ENCODE measurements at places on chromosomes 1 and 21. TPM values are rescaled to one million over a fixed set of nuclear protein-coding genes. Genes with fewer than 3 reads are reported as not detected.

DNA sequence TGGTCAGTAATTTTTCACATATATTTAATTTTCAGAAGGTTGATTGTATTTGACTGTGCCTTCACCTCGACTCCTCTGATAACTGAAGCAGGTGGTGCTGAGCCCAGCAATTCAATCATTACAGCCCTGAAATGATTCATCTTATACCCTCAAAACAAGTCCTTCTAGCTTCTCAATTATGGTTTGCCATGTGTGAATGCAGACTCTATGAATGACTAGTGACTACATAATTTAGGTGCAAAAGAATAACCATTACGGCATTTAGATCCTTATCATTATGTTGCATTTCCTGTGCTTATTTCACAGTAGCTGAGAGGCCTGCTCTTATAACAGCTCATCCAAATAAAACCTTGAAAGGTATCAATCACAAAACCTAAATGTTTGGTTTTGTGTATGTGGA is 54.0 kb upstream of the COL11A1 start:
- no peak overlapping the region for H3K4me3 ChIP-seq
- no peaks in the 10 kb centered on the region for H3K27me3 ChIP-seq
- no peaks in the 10 kb centered on the region for H3K36me3 ChIP-seq
- H3K27ac ChIP-seq: no peak overlapping the region
- 0 out of 2 replicates have a peak, but pooled peaks cover 4% of the 10 kb centered on the region for H3K4me1 ChIP-seq

The HCRTR1 gene
- 0.13 TPM for total RNA-seq

DNA sequence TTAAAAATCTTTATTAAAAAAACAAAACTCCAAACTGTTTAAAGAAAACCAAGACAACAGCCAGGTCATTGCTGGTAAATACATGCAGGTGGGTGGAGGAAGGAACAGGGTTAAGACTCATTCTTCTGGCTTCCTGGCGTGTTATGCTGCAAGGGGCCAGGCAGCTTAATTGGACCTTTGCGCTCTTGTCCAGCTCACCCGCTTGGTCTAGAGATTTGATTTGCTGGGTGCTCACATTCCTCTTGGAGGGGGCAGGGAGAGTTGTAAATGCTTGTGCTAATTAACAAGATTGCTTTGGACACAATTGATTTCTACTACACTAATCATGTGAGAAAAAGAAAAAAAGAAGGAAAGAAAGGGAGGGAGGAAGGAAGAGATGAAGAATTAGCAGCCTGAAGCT is 10.5 kb downstream of the CEP104 start:
- peaks cover 23% of the 10 kb centered on the region for H3K36me3 ChIP-seq
- DNase-seq: no peak
- H3K4me1 ChIP-seq: no peaks in the 10 kb centered on the region
- no peak overlapping the region for H3K27ac ChIP-seq

The GCSAML gene
- not detected for total RNA-seq

GRCh38 chr1:168179438-168180147 is 831 bp downstream of the TIPRL start:
- no peak overlapping the region for H3K4me3 ChIP-seq
- peaks cover 7% of the 10 kb centered on the region for H3K4me1 ChIP-seq
- no peaks in the 10 kb centered on the region for H3K27me3 ChIP-seq
- DNase-seq: no peak
- H3K27ac ChIP-seq: no peak overlapping the region
- H3K36me3 ChIP-seq: no peaks in the 10 kb centered on the region

The VHLL gene
- not detected for total RNA-seq

- no peaks in the 10 kb centered on the region for H3K4me1 ChIP-seq
- H3K36me3 ChIP-seq: no peaks in the 10 kb centered on the region
- no peaks in the 10 kb centered on the region for H3K27me3 ChIP-seq
- no peak for DNase-seq
- no peak overlapping the region for H3K27ac ChIP-seq
Observed at GRCh38 chr1:191065771-191066170, 588.1 kb upstream of the BRINP3 start.

GRCh38 chr1:228095938-228096337 is 7.2 kb downstream of the C1orf35 start:
- peaks cover 55% of the 10 kb centered on the region for H3K36me3 ChIP-seq
- no peaks in the 10 kb centered on the region for H3K27me3 ChIP-seq
- H3K27ac ChIP-seq: peak overlapping the region; percentile 91
- peaks cover 4% of the 10 kb centered on the region for H3K4me1 ChIP-seq

The FALEC gene
- 1.0 TPM for total RNA-seq

The SORT1 gene
- 50.2 TPM for total RNA-seq

- H3K4me3 ChIP-seq: no peak overlapping the region
- H3K36me3 ChIP-seq: no peaks in the 10 kb centered on the region
- no peaks in the 10 kb centered on the region for H3K27me3 ChIP-seq
- no peak for DNase-seq
Observed at GRCh38 chr1:235902677-235903542, 36.2 kb upstream of the LYST start.

DNA sequence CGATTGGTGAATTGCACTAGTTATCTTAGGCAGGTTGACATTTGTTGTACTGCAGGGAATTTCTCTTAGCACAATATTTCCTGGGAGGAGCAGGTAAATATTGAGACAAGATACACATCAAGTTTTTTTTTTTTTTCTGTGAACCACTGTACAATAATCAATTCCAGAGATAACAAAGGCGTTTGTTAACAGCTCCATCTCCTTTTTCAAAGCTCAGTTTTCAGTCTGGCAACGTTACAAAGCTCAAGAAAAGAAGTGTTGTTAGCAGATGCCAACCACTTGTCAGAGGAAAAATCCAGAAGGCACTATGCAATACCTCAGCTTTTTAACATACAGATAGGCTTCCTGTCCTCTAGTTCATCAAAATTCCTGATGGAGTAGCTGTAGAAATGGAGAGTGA is 40.9 kb upstream of the DAB1 start:
- H3K4me1 ChIP-seq: peaks cover 9% of the 10 kb centered on the region
- H3K27me3 ChIP-seq: no peaks in the 10 kb centered on the region
- H3K27ac ChIP-seq: no peak overlapping the region
- no peak overlapping the region for H3K4me3 ChIP-seq
- no peaks in the 10 kb centered on the region for H3K36me3 ChIP-seq

GRCh38 chr1:50915621-50916020 is 44.4 kb downstream of the FAF1 start:
- no peak for DNase-seq
- no peaks in the 10 kb centered on the region for H3K27me3 ChIP-seq
- no peak overlapping the region for H3K4me3 ChIP-seq
- H3K4me1 ChIP-seq: peaks cover 1% of the 10 kb centered on the region

DNA sequence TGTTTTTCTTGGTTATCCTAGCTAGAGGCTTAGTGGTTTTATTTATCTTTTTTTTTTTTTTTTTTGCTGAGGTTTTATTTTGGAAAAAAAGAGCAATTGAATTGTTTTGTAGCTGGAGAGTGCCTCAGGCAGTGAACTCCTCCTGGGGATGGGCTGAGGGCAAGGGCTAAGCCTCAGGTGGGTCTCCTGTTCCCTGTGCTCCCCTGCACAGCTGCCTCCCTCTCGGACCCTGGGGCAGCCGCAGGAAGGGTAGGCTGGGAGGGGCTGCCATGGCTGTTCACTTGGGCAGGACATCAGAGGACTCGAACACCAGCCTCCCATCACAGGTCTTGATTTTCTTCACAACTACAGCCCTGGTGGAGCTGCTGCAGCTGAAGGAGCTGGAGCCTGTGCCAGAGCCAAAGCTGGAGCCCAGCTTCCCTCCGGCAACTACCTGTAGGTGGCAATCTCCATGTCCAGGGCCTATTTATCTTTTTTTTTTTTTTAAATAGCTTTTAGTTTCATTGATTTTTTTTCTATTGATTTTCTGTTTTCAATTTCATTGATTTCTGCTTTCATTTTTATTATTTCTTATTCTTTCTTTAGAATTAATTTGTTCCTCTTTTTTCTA is 28.9 kb downstream of the LEPR start:
- DNase-seq: peak; percentile 34
- H3K36me3 ChIP-seq: peaks cover 8% of the 10 kb centered on the region
- no peak overlapping the region for H3K4me3 ChIP-seq
- peaks cover 12% of the 10 kb centered on the region for H3K4me1 ChIP-seq

The PTPN22 gene
- 0.11 TPM for total RNA-seq

DNA sequence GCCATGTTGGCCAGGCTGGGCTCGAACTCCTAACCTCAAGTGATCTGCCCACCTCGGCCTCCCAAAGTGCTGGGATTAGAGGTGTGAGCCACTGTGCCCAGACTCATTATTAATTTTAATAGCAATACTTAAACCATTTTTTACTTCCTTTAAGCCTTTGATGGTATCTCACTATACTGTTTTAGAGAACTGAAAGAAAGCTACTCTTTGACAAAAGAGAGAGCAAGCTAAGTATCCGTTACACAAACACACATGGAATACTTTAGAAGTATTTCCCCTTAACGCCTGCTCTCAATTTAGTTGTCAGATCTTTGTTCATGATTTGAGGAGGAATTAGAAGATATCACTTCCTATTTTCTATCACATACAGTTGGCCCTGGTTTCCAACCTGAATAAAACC is 189.4 kb downstream of the COP1 start:
- no peaks in the 10 kb centered on the region for H3K4me1 ChIP-seq
- no peaks in the 10 kb centered on the region for H3K27me3 ChIP-seq
- H3K36me3 ChIP-seq: peaks cover 8% of the 10 kb centered on the region

GRCh38 chr21:36976882-36977651 is 10.6 kb upstream of the HLCS start:
- H3K4me1 ChIP-seq: peaks cover 16% of the 10 kb centered on the region
- H3K27me3 ChIP-seq: peaks cover 27% of the 10 kb centered on the region
- H3K36me3 ChIP-seq: no peaks in the 10 kb centered on the region
- no peak overlapping the region for H3K27ac ChIP-seq
- H3K4me3 ChIP-seq: no peak overlapping the region

The SH2D2A gene
- total RNA-seq: 6.9 TPM

The AK2 gene
- 124 TPM for total RNA-seq

DNA sequence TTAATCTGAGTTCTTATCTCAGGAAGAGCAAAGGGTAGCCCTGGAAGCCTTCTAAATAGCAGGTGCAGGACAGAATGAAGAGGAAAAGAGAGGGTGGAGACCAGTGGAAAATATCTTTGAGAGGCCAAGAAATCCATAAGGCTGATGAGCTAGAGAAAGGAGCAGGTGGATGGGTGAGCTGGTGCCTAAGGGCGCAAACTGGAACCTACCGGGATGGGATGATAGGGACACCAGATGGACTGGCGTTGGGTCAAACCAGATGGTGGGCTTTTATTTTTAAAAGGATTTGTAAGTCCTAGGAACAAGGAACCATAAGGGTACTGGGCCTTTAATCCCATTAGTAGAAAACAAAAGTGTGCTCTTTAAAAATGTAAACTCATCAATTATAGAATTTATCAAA is 59.7 kb downstream of the RGL1 start:
- H3K27me3 ChIP-seq: no peaks in the 10 kb centered on the region
- DNase-seq: no peak
- peaks cover 5% of the 10 kb centered on the region for H3K4me1 ChIP-seq
- H3K27ac ChIP-seq: no peak overlapping the region

DNA sequence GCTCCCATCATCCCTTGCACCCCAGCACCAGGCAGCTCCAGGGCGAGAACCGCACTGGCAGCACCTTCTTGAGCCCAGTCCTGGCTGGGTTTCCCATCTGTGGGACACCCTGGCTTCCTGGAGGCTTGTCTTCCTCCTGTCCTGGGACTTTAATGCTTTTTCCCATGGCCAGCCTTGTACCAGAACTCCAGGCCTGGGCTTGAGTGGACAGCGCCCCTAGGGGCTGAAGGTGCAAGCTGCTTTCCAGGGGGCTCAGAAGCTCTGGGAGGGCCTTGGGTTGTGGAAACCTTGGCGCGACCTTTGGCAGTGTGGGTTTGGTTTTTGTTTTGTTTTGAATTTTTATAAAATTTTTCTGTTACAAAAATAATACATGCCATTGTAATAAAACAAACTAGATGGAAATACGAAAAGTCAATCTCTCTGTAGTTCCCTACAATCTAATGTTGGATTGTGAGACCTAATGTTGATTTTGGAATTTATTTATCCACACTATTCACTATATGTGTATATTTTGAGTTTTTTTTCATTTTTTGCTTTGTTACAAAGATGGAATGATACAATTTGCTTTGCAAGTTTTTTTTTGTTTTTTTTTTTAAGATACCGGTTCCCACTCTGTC is 33.8 kb upstream of the RPL11 start:
- no peak overlapping the region for H3K27ac ChIP-seq
- no peaks in the 10 kb centered on the region for H3K36me3 ChIP-seq
- peak; percentile 89 for DNase-seq
- H3K27me3 ChIP-seq: no peaks in the 10 kb centered on the region

DNA sequence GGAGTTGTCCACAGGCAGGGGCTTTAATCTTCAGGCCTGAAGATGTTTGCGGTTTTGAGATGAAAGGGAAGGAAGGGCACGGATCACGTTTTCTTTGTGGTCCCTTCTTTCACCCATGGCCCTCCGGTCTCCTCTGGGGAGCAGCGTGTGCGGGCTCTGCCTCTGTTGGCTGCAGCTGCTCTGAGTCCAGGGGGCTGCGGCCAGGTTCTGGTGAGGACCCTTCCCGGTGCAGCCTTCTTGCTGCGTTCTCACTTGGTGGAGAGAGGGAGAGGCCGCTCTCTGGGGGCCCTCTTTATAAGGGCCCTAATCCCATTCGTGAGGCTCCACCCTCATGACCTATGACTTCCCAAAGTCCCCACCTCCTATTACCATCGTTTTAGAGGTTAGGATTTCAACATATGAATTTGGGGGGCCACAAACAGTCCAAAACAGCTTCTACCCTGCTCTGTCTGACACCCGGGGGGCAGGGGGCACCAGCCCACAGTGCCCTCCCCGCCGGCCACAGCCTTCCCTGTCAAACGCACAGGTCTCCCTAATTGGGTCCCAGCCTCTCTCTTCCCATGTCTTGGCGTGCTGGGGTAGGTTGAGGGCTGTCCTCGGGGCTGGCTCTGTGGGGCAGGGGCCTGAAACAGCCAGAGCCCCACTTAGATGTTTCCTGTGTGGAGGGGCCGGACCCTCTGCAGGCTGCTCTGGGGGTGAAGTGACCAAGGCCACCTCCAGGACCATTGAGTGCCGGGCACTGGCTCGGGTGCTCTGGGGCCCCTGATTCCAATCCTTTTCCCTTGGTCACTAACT is 100.1 kb upstream of the C1orf174 start:
- peaks cover 6% of the 10 kb centered on the region for H3K27me3 ChIP-seq
- peaks cover 56% of the 10 kb centered on the region for H3K36me3 ChIP-seq
- no peak overlapping the region for H3K4me3 ChIP-seq
- no peak for DNase-seq
- no peaks in the 10 kb centered on the region for H3K4me1 ChIP-seq
- no peak overlapping the region for H3K27ac ChIP-seq

The GNAT2 gene
- total RNA-seq: 0.14 TPM

The DCST1 gene
- not detected for total RNA-seq

The C1QTNF12 gene
- total RNA-seq: 8.5 TPM

- no peaks in the 10 kb centered on the region for H3K27me3 ChIP-seq
- H3K36me3 ChIP-seq: no peaks in the 10 kb centered on the region
- H3K4me3 ChIP-seq: no peak overlapping the region
- no peak overlapping the region for H3K27ac ChIP-seq
- peaks cover 5% of the 10 kb centered on the region for H3K4me1 ChIP-seq
Observed at GRCh38 chr1:8966606-8967005, 20.9 kb downstream of the CA6 start.

The ABCA4 gene
- 0.16 TPM for total RNA-seq
